ENCODE measurements at places on chromosomes 6 and 20.

- no peak for DNase-seq
These were observed 150.7 kb upstream of the LAMP5 start for GRCh38 chr20:9363673-9364072.

DNA sequence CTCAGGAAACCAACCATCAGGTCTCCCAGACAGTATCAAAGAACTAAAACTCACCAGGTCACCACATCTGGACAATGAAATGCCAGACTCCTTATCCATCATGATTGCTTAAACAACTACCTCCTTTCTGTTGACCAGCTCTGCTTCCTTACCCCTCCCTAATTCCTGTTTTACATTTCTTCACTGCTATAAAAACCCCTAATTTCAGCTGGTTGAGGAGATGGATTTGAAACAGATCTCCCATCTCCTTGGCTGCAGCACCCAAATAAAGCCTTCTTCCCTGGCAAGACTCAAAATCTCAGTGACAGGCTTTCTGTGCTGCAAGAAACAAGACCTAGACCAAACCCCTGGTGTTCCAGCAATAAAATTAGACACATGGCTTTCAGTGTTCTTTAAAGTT is 40.3 kb downstream of the MYLK4 start:
- no peak for DNase-seq

- DNase-seq: no peak
These were observed 62.9 kb upstream of the MYB start for GRCh38 chr6:135118134-135118730.

GRCh38 chr20:10521068-10521831 is 86.1 kb downstream of the SLX4IP start:
- DNase-seq: no peak

GRCh38 chr6:147117580-147117979 is 86.6 kb upstream of the STXBP5 start:
- DNase-seq: no peak

DNA sequence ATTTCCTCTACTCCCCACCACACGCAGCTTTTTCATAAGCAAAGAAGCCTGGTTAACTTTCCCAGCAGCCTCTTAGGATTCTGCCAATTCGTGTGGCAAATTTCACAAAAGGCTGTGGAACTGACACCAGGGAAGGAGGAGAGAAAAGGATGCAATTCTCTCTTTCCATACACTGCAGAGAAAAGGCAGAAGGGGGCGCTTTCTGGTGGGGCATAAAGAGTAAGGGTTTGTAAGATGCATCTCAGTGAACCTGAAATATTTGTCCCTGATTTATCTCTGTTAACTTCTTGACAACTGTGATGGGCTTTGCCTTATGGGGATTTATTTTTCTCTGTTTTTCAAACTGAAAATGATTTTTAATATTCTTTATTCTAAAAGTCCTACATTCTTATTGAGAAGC is 45.5 kb upstream of the GLP1R start:
- no peak for DNase-seq

GRCh38 chr6:38427492-38428210 is 212.1 kb downstream of the BTBD9 start:
- DNase-seq: peak; percentile 23

DNA sequence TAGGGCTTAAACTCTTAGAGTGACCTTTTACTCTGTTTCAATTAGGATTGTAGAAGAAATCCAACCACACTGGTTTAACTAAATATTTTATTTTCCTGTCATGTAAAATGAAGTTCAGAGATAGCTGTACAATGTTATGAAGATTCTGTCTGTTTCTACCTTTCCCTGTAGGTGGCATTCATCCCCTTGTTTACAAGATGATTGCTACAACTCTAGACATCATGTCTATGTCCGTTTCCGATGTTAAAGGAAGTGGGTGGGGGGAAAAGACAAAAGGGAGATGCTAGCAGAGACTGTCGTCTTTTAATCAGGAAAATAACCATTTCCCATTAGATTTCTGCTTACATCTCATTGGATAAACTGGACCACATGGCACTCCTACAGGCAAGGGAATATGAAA is 30.9 kb upstream of the RIMS1 start:
- no peak for DNase-seq

DNA sequence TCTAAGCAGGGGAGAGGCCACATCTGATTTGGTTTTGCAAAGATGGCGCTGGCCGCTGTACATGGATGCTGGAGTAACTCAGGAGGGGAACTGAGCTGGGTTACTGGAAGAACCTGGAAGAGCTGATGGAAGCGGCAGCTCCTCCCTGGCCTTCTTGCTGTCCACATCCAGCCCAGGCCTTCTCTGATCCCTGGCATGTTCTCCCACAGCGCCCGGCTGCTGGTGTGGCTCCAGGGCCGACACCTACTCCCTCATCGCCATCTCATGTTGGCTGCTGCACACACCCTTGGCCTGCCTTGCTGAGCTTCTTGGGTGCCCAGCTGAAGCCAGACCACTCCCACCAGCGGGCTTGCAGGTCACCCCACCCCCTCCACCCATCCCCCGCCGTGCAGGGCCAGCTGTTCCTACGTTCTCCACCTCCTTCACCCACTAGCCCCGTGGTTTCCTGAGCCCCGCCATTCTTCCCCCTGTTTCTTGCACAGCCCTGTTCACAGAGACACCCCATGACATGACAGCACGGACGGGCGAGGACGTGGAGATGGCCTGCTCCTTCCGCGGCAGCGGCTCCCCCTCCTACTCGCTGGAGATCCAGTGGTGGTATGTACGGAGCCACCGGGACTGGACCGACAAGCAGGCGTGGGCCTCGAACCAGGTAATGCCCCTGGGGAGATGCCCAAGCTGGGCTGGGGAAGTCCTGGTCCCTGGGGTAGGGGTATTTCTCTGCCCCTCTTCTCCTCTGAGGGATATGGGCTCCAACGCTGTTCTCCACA is 28.4 kb downstream of the VSTM2L start:
- no peak for DNase-seq

DNA sequence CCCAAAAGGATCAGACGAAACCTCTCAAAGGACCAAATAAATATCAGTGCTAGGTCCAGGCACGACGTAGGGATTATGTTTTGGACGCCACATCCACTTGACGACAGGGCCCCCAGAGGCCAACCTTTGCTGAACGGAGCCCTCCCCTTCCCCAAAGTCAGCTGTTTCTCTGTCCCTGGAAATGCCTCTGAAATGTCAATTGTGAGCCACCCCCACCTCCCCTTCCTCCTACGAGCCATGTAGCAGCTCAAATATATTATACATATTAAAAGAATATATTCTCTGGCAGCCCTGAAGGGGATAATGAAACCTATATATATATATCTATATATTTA is 39.6 kb upstream of the BLCAP start:
- DNase-seq: peak; percentile 5

GRCh38 chr20:40695214-40695613 is 6.2 kb upstream of the MAFB start:
- no peak for DNase-seq

- DNase-seq: no peak
These were observed 54.2 kb downstream of the NFATC2 start for GRCh38 chr20:51488331-51488730.

- DNase-seq: no peak
These were observed 37.7 kb upstream of the SYNCRIP start for GRCh38 chr6:85680388-85680787.

- no peak for DNase-seq
These were observed 37.4 kb upstream of the HCRTR2 start for GRCh38 chr6:55136916-55137315.

DNA sequence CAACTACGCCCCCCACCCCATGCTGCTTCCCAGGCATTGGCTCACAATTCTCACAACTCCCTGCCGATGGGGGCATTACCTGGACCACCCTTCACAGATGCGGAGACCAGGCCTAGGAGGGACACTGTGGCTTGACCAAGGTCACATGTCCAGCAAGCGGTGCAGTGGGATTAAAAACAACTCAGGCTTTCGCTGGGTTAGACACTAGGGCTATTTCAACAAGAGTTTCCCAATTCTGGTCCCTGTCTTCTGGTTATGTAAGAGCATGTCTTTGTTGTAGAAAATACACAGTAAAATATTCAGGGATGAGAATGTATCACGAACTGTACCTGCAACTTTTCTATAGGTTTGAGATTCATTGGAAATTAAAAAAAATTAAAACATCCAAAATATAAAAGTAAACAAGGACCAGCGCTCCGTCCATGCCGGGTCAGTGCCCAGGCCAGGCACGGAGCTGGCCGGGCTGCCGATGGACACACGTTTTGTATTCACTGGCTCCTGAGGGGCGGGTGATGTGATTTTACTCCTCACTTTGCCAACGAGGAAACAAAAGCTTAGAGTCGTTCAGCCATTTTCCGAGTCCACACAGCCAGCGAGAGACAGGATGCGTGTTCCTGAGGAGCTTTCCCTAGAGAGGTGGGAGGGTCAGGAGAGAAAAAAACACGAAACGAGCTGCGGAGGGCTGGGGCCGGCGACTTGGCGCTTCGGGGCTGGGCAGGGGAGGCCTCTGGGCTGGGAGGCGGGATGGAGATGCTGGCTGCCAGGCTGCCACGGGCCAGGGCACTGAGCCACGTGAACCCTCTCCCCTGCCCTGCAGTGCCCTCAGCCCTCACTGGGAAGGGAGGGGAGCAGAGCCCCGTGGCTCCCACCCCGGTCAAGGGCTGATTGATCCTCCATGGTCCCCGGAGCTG is 17.1 kb upstream of the VSTM2L start:
- no peak for DNase-seq

GRCh38 chr6:20433321-20433720 is 31.6 kb downstream of the E2F3 start:
- no peak for DNase-seq

GRCh38 chr6:14549871-14550270 is 432.3 kb downstream of the CD83 start:
- no peak for DNase-seq

- no peak for DNase-seq
These were observed 42.8 kb upstream of the PCMTD2 start for GRCh38 chr20:64212755-64213154.

DNA sequence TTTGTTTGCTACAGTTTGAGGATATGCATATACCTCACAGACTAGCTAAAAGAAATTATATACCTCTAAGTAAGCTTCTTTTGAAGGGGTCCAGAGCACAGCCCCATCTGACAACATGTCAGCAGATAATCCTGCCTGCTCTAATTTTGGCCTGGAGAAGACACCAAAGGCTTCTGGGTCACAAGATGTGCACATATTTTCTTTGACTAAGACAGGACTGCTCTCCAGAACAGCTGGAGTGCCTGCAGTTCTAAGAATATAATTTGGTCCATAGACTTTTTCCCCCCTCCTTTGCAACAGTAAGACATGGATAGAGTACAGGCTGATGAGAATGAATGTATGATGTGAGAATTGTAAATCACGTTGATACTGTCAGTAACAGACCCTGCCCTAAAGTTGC is 107.9 kb upstream of the KCNK16 start:
- no peak for DNase-seq

GRCh38 chr6:49902856-49903255 is 36.5 kb upstream of the CRISP1 start:
- DNase-seq: no peak

DNA sequence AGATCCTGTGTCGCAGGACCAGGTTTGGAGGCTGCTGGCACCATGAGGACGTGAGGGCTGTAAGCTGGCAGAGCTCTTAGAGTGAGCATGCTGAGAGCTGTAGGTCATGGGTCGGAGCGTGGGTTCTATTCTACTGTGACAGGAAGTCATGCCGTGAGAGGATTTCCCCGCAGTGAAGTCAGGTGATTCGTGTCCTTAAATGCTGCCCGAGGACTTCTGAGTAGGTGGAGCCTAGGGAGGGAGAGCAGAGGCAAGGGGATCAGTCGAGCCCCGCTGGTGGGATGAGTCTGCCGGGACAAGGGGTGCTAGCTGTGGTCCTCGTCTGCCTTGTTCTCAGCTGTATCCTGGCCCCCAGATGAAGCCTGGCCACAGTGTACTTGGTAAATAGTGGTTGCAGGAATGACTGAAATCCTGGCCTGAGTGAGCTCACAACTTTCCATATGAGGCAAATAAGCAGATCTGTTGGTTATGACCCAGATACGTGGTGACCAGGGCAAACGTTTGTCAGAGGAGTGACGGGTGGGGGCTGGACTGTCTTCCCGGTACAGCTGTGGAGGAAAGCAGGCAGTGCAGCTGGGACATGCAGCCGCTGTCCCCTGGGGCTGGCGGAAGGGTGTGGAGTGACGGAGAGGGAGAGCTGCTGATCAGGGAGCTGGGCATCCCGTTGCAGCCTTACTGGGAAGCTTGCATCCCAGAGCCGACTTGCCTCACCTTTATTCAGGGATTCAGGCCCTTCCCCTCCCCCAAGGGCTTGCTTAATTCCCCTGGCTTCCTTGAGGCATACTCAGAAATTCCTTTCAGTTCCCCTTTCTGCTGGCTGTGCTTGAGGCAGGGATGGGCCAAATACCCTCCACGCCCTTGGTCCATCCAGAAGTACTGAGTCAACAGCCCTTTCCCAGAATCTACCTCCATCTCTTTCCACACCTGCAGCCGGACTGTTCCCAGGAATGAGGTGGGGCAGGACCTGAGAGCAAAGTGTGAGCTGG is 250.9 kb upstream of the RREB1 start:
- peak; percentile 10 for DNase-seq

- DNase-seq: peak; percentile 69
These were observed 359.6 kb downstream of the UTRN start for GRCh38 chr6:144644776-144645175.

- DNase-seq: peak; percentile 15
These were observed 12.8 kb upstream of the ELOVL5 start for GRCh38 chr6:53361549-53362031.

- no peak for DNase-seq
These were observed 17.7 kb upstream of the SULF2 start for GRCh38 chr20:47802975-47803374.

- DNase-seq: no peak
These were observed 5.2 kb downstream of the HAO1 start for GRCh38 chr20:7935027-7935551.

DNA sequence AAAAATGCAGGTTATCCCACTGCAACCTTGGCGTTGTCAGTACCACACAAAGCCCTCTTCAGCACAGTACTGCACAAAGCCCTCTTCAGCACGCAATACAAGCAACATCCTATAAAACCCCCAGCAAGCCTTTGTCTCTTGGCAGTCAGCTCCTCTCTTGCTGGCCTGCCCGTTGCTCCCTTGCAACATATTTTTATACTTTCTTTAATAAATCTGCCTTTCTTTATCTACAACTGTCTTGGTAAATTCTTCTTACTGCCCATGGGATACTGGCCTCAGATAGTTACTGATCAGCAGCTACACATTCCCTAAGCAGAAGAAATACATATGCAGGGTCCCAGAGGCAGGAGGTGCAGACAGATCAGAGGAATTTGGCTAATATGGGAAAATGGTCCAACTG is 70.5 kb upstream of the MAP3K4 start:
- no peak for DNase-seq

- DNase-seq: no peak
These were observed 446.7 kb downstream of the GJA1 start for GRCh38 chr6:121881974-121882667.

- DNase-seq: peak; percentile 44
These were observed 827 bp downstream of the E2F3 start for GRCh38 chr6:20402342-20403069.

DNA sequence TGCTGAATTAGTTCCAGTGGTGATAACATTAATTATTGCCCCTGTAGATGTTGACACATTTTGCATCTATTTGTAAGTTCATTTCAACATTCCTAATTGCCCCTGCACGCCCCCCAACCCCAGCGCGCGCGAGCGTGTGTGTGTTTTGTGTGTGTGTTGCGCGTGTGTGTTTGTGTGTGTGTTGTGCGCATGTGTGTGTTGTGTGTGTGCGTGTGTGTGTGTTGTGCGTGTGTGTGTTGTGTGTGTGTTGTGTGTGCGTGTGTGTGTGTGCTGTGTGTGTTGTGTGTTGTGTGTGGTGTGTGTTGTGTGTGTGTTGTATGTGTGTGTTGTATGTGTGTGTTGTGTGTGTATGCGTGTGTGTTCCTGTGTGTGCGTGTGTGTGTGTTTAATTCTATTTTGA is 245.7 kb upstream of the GMDS start:
- DNase-seq: no peak
